ENCODE measurements at places on chromosomes 7 and 10. TPM values are rescaled to one million over a fixed set of nuclear protein-coding genes. Genes with fewer than 3 reads are reported as not detected.

The ADRB1 gene
- 1.4 TPM for total RNA-seq

The HILPDA gene
- total RNA-seq, result 23.0 TPM

The ACSM6 gene
- total RNA-seq, result not detected

The CCL24 gene
- total RNA-seq, result not detected

The PAX4 gene
- not detected for total RNA-seq

The MYH16 gene
- total RNA-seq, result 0.39 TPM

The DMBT1 gene
- total RNA-seq, result 0.17 TPM

The TMEM72 gene
- not detected for total RNA-seq

The ADGRA1 gene
- total RNA-seq, result 0.26 TPM

The CALHM2 gene
- total RNA-seq, result 4.2 TPM

The PIP gene
- 0.64 TPM for total RNA-seq

The RBP4 gene
- 5.0 TPM for total RNA-seq

The PTPN12 gene
- total RNA-seq, result 69.7 TPM

The TMEM106B gene
- 33.8 TPM for total RNA-seq

The EPDR1 gene
- 78.2 TPM for total RNA-seq

The OR2A5 gene
- not detected for total RNA-seq

The CLCN1 gene
- not detected for total RNA-seq

The UNCX gene
- total RNA-seq, result not detected

The HTR5A gene
- total RNA-seq, result not detected

The TNS3 gene
- 86.6 TPM for total RNA-seq

The EPHA1 gene
- total RNA-seq, result 0.07 TPM

The CPA4 gene
- total RNA-seq, result 8.4 TPM
